Subcutaneous adipose tissue (tissue), 4 donors: ENCODE measurements at places on chromosomes 16 and 17. TPM values are rescaled to one million over a fixed set of nuclear protein-coding genes. Genes with fewer than 3 reads are reported as not detected.

Gene CCDC57
- total RNA-seq = 20.7 TPM

Gene SLFN12L
- 20.5 TPM for total RNA-seq

Gene ATP1B2
- total RNA-seq = 0.38 TPM

Gene TBC1D28
- not detected for total RNA-seq

Gene SLC35B1
- 42.2 TPM for total RNA-seq

Gene HERPUD1
- 149 TPM for total RNA-seq

Gene EVI2A
- total RNA-seq = 105 TPM

Gene FAM20A
- total RNA-seq = 13.6 TPM

Gene FOXO3B
- total RNA-seq = 4.5 TPM

Gene CNTD1
- total RNA-seq = not detected

Gene CD300E
- 1.1 TPM for total RNA-seq

Gene LRRC59
- 39.3 TPM for total RNA-seq

Gene KRTAP1-3
- not detected for total RNA-seq

Gene PRSS27
- 1.0 TPM for total RNA-seq

Gene PPP1R27
- not detected for total RNA-seq

Gene KCNH6
- total RNA-seq = not detected

Gene XYLT1
- 27.5 TPM for total RNA-seq
